H9 (cell line): ENCODE measurements at places on chromosomes 3 and 15.
A peak's percentile ranks its signal among the peaks of the same experiment; 100 is the strongest.

- no peak for DNase-seq
These were observed 5.3 kb downstream of the SERP1 start for GRCh38 chr3:150540991-150541390.

- no peak for DNase-seq
These were observed 24.9 kb downstream of the STAC start for GRCh38 chr3:36405190-36405589.

GRCh38 chr3:41404582-41404981, 205.3 kb downstream of the CTNNB1 start:
- DNase-seq, result no peak

DNA sequence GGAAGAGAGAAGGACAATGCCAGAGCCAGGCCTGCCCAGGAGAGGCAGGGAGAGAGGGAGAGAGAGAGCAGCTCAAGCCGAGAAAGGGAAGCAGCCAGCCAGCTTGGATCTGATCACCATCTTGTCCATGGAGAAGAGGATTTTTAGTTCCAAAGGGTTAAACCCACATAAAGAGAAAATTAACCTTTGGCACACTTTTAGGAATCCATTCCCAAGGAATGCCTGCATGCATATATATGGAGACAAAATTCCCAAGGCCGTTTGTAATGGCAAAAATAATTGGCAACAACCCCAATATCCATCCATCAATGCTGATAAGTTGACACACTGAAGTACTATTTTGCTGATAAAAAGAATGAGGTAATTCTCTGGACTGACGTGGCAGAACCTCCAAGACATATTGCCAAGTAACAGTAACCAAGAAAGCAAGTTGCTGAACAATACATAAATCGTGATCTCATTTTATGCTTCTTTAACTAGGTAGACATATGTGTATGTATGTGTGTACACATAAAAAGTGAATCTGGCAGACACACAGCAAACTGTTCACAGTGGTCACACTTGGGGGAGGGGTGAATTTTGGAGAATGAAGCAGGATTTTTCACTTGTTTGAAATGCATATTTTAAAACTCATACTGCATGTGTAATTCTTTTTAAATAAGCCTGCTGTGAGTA, 7.5 kb upstream of the STRA6 start:
- no peak for DNase-seq

- no peak for DNase-seq
These were observed 65.6 kb downstream of the ZNF148 start for GRCh38 chr3:125309476-125309875.

DNA sequence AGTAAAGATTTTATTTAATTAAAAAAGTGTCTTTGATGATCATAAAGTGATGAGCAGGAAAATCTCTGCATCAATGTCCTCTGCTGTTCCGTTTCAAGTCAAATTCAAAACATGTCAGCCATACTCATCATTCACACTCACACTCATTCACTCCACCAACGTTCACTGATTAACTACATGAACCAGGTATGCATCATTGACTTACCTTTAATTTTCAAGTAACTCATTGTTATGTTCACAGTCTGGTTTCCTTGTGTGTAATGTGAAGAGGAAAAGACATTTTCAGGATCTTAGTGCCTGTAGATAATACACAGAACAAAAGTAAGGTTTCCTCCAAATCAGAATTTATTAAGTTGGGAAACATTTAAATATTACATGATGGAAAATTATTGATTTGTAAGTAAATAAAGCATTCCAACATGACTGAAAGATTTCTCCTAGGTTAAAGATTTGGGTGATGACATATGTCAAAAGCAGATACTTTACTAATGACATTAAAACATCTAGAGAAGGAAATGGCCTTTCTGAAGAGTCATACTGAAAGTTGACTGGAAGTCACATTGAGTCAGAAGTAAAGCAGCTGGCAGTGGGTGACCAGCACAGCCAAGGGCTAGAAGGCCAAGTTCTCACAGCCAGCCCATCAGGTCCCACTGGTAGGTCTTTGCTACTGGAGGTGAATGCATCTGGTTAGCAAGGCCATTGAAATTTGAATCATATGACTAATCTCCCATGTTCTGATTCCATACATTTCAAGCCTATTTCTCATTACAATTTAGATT, 251.9 kb downstream of the CDIN1 start:
- DNase-seq, result no peak

DNA sequence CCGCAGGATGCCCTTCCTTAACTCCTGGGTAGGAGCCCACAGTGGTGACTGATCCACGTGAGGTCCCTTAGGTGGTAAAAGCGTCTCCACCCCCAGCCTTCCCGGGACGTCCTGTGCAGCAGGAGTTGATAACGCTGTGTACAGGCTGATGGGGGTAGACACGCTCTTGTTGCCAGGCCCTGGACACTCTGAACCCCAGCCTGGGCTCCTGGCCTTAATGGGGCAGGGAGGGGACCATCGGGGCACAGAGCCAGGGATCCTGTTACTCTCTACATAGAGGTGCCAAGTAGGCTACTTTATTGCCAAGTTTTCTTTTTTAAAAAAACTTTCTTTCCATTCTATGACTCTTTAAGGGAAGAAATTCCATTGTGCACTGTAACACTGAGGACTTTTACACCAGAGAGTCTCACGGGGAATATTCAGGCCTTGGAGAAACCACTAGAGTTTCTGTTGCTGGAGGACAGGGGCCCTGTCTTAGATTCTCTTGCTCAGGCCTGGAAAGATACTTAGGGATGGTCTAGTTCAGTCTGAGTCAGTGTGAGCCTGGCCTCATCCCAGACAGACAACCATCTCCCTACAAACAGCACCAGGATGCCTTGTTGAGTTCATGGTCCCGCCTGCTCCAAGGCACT, 104.3 kb upstream of the RNU6-1 start:
- no peak for DNase-seq

GRCh38 chr3:71910108-71910507, 125.2 kb upstream of the PROK2 start:
- DNase-seq, result no peak

GRCh38 chr15:45199136-45199810, 11.5 kb upstream of the SHF start:
- DNase-seq, result peak; percentile 40

DNA sequence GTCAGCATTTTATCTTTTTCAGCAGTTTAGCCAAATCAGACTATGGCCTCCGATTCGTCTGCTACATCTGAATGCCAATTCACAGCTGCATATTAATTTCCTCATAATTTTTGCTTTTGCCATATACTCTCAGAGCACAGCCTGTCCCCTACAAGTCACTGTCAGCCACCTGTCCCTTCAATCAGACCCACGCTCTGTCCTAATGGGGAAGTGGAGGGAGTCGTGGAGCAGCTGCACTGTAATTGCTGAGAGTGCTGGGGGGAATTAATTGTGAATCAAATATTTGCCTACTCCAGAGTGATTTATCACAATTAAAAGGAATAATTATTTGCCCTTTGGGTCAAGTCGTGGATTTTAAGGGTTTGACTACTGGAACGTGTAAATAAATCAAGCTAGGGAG, 75.5 kb downstream of the EBLN2 start:
- no peak for DNase-seq

DNA sequence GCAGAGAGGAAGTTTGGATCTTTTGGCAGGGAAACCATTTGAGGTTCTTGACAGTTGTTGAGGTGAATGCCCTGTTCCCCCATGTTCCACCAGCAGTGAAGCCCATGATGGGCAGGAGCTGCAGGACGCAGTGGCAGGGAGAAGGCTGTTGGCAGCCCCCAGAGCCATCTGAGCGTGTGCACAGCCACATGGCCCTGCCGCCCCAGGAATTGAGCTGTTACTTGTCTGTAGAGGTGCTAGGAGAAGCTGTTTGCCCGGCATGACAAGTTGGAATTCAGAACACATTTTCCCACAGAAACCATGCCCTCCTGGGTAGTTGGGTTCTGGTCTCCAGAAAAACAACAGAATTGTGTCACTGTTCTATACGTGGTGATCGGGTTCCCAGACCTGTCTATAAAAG, 218.2 kb upstream of the NR2E3 start:
- DNase-seq, result no peak

GRCh38 chr3:129715854-129716253, 109.4 kb upstream of the PLXND1 start:
- DNase-seq, result no peak
